Foreskin melanocyte (primary cell): ENCODE measurements at places on chromosomes 2 and 18.

GRCh38 chr18:36532394-36532793, 234.9 kb downstream of the FHOD3 start:
- DNase-seq, result no peak

GRCh38 chr18:73511771-73512503, 635.7 kb downstream of the FBXO15 start:
- DNase-seq, result no peak

- DNase-seq, result no peak
Observed at GRCh38 chr2:186718903-186719302, 25.0 kb downstream of the FAM171B start.

- DNase-seq, result no peak
Observed at GRCh38 chr18:61388010-61388409, 54.8 kb downstream of the CDH20 start.

DNA sequence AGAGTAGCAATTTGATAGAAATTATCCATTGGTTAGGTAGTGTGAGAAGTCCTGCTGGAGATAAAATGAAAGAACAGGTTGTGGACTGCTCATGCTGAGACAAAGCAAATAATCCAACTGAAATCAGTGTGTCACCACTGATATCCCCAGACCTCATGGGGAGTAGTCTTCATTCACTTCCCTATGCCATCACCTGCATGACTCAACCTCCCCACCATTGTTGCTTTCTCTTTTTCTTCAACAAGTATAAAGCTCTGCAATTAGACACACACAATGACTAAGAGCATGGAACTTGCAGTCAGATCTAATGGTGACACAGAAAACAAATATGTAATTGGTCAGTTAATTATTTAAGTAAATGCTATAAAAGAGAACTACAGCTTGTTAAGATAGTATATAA, 475.3 kb downstream of the RIT2 start:
- DNase-seq, result no peak

DNA sequence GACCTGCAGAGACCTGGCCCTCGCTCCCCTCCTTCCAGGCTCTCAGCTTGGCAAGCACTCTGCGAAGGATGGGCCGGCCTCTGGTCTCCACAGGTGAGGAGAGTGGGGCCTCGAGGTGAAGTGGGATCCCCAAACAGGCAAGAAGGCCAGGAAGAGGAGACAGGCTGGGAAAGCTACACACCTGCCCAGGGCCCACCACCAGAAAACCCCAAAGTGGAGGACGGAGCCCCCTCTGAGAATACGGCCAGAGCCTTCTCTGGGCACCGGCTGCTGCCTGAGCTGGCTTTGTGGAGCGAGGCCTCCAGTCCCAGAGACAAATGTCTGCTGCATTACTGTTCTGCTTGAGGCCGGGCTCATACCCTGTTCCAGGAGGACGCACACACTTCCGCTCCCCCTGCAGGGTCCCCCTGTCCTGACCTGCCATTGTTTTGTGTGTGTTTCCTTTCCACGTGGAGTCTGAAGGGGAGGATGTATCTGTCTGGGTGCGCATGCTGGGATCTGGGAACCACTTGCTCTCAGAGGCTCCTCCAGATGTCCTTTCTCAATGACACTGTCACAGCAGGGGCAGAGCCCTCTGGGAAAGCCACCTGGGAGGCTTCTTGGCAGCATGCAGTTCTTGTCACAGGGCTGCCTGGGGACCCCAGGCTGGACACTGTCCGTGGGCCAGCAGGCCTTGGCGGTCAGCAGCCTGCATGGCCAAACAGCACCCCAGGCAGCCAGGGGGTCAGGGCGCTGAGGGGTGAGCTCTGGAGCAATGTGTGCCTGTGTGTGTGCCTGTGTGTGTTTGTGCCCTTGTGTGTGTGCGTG, 20.8 kb downstream of the KCNF1 start:
- DNase-seq, result no peak

DNA sequence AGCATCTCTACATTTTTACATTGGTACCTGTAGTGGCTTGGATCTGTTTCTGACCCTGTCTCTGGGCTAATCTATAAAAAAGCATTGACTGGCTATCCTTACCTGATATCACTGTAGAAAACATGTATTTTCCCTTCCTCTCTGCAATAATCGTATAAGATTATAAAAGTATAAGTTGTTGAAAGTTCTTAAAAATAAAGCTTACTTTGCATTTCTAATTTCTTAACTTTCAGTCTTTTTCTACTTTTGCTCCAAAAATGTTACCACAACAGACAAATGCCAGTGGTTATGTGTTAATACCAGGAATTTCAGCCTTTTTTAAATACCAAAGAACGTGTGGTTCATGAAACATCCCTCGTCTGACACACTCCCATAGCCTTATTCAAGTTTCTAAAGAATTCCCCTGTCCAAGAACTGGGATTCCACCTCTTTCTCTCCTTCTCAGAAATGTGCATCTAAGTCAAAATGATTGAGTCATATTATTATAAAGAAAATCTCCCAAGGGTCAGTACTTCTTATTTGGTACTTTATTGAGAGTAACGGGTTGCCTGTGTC, 28.5 kb upstream of the ACKR3 start:
- DNase-seq, result no peak

- no peak for DNase-seq
Observed at GRCh38 chr2:188238386-188238785, 53.3 kb upstream of the GULP1 start.

- no peak for DNase-seq
Observed at GRCh38 chr2:225636558-225636957, 237.0 kb downstream of the NYAP2 start.

- DNase-seq, result no peak
Observed at GRCh38 chr2:240254337-240255164, 114.1 kb upstream of the OTOS start.

- DNase-seq, result no peak
Observed at GRCh38 chr2:193670478-193670877, 1475.7 kb upstream of the TMEFF2 start.

DNA sequence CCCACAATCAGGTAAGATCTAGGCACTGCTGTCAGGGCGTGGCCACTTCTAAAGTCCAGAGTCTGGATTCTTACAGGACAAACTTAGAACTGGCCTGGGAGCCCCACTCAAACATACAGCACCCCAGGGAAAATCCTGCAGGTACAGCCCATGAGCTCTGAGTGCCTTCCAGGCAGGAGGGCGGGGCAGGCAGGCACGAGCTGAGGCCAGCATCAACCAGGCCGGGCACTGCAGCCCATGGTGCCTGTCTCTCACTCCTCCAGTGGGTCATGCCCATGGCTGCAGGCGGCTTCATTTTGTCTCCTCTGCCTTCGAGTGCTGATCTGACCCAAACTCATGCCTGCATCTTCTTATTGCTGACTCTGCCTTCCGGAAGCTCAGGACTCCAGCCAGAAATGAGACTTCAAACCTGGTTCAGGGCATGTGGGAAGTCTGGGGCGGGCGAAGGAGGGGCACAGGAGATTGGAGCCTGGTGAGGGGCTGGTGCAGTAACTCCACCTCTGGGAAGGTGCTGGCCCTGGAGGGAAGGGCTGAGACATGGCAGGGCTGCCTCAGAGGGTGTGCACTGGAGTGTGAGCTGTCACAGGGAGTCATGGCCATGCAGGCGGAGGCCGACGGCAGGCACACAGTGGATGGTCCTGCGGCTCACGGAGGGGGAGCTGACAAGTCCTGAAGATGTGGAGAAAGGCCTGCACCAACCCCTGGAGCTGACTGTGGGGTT, 40.5 kb downstream of the HS6ST1 start:
- DNase-seq, result no peak

DNA sequence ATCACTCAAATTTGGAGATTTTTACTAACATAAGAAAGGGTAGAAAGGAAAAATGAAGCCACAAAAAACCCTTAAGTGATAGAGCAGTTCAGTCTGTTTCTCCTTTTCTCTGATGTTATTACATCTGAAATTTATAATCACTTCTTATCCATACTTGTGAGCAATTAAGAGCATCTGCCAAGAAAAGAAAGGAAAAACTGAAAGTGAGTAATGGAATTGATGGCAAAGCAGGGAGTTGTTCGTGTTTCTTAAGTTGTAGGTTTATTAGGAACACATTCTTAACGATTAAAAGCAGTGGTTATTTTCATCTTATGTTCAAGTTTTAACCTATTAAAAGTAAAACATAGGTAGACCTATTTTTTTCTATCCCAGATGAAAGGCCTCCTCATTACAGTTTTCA, 277.7 kb downstream of the RND3 start:
- no peak for DNase-seq

DNA sequence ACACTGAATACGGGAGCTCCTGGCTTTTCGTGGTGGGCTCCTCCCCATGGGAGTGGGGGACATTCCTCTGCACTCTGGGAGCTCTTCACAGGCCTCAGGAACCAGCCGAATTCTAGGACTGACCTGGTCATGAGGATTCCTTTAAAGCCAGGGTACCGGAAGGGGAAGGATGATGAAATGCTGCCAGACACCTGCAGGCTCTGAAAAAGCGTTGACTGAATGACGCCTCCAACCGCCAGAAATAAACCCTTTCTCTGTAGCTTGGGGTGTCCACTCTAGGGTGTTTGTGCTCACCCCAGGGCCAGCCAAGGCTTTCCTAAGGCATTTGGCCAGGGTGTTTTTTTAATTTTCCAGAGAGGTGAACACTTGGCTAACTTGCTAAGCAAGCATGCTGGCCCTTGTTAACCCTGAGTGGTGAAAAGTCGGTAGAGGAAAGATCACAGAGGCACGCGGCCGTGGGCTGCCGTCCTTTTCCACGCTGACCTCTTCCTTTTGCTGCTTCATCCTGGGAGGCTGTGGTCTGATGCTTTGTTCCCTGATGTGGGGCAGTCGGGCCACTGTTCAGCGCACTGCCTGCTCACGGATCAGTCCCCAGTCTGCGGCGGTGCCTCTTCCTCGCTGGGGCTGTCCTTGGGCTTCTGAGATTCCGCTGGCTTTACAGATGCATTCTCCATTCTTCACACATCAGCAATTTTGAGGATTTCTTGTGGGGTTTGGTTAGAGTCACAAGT, 32.0 kb downstream of the IMPA2 start:
- DNase-seq, result no peak

- peak; percentile 11 for DNase-seq
Observed at GRCh38 chr2:61887717-61888266, 664 bp downstream of the CCT4 start.

- DNase-seq, result no peak
Observed at GRCh38 chr2:86360776-86361175, 23.4 kb upstream of the REEP1 start.

GRCh38 chr2:41626936-41627335, 420.9 kb upstream of the PKDCC start:
- no peak for DNase-seq

- DNase-seq, result no peak
Observed at GRCh38 chr2:239630618-239631286, 229.9 kb upstream of the HDAC4 start.

- DNase-seq, result no peak
Observed at GRCh38 chr18:44786688-44787087, 106.0 kb downstream of the SETBP1 start.

- no peak for DNase-seq
Observed at GRCh38 chr18:77374446-77374805, 124.8 kb downstream of the GALR1 start.

DNA sequence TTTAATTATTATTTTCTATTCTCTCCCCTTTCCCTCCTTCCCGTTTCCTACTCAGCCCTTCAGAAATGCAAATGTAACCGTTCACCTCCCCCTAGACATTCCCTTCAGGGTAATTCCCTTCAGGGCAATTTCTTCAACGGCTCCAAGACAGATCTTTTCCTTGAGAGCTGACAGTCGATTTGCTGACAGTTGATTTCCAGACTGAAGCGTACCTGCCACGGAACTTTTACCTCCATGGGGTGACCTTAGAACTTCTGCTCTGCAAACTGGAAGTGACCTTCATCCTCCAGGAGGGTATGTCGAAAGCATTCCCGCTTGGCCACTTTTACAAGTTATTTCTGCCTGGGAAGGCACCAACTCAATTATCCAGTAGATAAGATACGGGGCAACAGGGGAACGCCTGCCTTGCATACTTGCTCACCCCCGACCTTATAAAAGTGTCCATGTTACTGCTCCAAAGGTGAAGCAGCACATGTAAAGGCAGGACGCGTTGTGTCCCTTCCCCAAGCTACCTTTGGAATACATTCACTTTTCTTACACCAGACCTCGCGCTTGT, 18.5 kb downstream of the B3GNT7 start:
- DNase-seq, result no peak

DNA sequence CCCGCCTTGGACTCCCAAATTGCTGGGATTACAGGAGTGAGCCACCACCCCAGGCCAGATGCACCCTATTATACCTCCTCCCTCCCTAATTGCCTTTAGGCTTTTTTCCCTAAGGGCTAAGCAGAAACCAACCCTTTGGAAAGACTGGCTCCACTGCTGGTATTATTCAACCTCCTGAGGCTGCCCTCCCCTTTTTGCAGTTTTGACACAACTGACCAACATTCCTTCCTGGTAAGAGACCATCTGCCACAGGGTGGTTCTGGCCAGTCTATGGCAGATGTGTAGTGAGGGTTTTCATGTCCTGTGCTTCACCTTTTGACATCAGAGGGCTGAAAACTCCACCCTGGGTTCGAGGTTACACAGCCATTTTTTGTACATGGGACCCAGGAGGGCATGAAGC, 1785.3 kb upstream of the CELF4 start:
- DNase-seq, result no peak

DNA sequence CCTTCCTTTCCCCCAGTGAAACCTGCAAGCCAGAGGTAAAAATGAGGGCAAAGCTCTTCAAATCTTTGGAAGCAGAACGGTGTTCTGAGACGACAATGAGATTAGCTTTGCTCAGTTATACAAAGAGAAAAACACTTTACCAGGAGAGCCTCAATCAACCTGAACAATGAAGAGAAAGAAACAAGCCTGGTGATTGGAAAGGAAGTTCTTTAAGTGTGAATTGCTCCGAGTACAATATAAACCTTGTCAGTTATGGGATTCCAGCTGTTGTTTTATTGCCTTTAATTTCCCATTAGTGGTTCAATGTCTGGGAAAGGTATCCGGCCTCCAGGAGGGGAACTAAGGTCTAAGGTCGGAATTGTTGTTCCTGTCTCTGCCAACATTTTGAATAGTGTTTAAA, 901.6 kb downstream of the EPHA4 start:
- DNase-seq, result no peak

DNA sequence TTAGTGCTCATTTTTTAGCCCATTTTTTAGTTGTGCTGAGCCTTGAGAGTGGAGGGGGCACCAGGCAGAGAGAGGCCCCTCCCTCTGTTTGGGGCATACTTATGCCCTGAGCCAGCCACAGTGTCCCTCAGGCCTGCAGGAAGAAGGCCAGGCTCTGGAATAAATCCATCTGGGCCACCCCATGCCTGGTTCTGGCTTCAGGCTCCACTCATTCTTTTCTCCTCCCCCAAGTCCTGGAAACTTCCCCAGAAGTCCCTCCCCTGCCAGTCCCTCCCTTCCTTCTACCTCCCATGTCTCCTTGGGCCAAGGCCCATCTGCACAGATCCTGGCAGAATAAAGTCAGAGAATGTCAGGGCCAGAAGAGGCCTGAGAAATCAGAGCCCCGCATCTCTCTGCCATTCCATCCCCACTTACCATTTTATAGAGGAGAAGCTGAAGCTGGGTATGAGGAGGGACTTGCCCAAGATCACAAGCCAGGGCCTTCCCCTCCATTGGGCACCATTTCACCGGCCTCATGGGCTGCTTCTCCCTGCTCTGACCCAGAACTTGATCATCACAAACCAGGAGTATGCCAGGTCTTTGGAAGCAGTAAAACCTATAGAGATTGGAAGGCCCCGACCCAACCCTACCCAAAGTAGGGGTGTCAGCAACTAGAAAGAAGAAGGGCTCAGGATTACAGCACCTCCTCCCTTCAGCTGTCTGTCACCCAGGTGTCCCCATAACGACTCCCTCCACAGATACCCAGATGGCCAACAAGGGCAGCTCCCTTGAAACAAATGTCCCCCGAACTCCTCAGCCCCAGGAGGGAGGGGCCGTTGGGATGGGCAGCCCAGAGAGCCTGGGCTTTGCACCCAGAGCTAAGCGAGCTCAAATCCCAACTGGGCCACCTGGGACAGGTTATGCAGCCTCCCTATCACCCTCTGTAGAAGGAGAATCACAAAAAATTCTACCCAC, 108.4 kb downstream of the POLR1A start:
- DNase-seq, result peak; percentile 73
